GM18507 (cell line): ENCODE measurements at places on chromosomes 12 and 14.

- DNase-seq, result no peak
Measured at GRCh38 chr12:56775638-56776037, 12.5 kb downstream of the HSD17B6 start.

DNA sequence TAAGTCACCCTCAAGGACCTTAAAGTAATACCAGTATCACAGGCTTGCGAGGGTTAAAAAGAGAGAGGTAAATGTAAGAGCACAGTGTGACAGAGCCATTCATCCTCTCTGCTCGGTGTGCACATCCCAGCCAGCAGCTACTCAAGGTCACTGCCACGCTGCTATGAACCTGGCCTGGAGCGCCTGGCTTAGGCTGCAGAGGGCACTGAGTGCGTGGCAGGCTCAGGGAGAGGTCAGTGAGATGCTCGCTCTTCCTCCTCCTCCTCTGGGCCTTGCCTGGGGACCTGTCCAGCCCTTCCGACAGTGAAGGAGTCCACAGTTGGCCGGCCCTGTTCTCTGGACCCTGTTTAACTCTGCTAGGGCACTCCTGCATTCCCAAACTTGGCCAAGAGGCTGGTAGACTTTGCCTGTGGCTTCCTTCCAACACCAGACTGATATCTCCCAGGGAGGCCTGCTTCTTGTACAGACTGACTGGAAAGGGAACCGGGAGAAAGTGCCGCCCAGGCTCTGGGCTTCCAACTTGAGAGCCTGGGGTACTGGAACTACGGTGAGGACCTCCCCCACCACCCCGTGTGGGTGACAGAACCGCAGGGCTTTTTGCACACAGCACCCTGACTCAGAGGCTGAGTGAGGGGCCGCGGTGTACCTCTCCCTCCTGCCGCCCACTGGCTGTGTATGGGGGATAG lies 62.6 kb upstream of the CORO1C start:
- DNase-seq, result no peak

DNA sequence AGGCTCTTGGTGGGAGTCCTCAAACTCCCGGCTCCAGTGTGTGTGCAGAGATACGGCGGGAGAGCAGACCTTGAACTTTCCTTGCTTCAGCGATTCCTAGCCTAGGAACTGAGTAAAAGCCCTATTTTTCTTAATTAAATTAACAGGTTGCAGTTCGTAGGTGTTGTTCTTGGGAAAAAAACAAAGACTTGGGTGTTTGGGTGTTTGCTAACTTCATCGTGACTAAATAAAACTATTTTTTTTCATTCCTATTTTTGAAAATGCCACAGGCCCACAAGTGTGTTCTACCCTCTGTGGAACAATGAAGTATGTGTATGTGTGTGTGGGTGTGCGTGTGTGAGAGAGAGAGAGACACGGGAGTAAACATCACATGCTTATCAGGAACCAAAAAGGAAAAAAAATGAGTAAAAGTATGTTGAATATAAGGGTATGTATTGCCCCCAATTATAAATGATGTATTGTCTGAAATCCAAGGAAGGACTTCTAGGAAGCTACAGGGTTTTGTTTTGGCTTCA lies 651 bp downstream of the TMEM117 start:
- DNase-seq, result no peak

- no peak for DNase-seq
Measured at GRCh38 chr12:121072147-121072546, 33.1 kb upstream of the OASL start.

GRCh38 chr14:94671870-94672444 lies 59.8 kb downstream of the SERPINA3 start:
- no peak for DNase-seq

GRCh38 chr12:52257074-52257551 lies 17.3 kb upstream of the KRT86 start:
- no peak for DNase-seq

- no peak for DNase-seq
Measured at GRCh38 chr12:88325076-88325815, 183.1 kb downstream of the TMTC3 start.

DNA sequence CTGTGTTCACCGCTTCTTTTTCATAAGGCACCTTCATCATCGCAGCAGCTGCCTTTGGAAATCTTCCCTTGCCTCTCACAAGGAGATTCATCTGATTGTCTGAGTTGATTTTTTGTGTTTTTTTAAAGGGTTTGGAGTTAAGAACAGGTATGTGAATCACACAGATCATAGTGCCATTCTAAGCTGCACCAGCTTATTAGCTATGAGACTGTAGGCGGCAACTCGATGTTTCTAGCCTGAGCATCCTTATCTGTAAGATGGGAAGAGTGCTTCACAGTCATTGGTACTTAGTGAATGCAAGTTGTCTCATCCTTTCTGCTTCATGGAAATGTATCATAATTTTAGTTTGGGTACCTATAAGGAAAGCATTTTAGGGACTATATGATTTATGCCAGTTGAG lies 32.0 kb downstream of the SLC25A29 start:
- no peak for DNase-seq
